ENCODE measurements at places on chromosomes 2 and 18.

DNA sequence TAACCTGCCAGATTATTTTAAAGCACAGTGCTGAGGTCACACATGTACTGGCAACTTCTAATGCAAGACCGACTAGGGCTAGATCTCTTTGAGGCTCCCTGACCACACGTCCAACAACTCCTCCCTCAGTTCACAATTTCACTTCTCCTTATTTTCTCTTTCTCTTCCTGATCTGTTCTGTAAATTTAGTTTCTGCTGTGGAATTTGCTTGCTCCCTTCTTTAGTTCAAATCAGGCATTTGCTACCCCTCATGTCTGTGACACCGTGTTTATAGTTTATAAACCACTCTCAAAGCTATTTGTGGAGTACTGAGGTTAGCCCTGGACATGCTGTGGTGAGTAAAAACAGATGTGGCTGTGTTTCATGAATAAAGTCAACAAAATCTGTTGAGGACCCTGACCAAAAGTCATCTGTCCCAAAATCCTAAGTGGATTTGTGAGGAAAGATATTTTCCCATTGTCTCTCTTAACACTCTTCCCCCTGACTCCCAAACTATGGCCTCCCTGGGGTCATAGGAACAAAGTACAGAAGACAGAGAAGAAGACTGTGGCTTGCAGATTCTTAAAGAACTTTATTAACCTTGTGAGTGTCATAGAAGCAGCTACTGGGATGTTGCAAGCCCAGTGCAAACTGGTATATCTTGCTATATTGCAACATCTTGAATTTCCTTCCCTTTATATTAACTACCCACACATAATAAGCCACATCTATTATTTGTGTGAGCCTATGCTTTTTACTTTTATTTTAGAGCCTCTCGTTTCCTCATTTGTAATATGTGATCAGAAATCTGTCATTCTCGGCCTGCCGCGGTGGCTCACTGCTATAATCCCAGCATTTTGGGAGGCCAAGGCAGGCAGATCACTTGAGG, 3.5 kb upstream of the NAGK start:
- DNase-seq = no peak

- no peak for DNase-seq
These were observed 36.1 kb upstream of the GPD2 start for GRCh38 chr2:156399950-156400705.

DNA sequence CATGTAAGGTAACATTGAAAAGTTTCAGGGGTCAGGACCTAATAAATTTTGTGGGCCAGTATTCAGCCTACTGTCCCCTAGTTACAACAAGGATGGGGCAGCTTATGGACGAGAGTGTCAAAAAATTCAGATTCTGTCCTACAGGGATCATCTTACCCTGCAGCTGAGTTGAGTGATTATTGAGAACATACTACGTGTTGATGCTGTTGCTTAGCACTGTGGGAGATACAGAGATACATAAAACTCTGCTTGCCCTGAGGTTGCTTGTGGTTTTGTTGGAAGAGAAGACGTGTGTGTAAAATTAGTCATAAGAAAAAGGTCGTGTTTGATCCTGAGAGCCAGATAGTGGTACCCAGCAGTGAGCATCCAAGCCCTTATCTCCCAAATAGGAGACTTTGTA, 253.2 kb downstream of the NEDD4L start:
- DNase-seq = no peak

DNA sequence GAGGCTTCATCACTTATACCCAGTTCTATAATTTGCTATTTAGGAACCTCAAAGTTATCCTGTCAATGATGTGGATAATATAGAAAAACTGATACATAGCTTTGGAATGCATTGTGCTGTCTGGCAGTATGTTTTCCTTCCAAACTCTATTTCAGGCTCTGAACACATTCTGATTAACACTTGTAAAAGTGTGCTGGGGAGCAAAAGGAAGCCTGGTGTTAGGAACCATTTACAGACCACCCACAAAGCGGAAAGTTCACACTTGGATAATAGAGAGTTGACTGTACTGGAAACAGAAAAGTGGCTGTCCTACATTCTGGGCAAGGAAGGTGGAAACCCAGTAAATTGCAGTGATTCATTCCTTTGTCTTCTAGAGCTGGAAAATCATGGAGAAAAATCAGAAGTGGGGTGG, 114.5 kb upstream of the ZFP36L2 start:
- DNase-seq = no peak

DNA sequence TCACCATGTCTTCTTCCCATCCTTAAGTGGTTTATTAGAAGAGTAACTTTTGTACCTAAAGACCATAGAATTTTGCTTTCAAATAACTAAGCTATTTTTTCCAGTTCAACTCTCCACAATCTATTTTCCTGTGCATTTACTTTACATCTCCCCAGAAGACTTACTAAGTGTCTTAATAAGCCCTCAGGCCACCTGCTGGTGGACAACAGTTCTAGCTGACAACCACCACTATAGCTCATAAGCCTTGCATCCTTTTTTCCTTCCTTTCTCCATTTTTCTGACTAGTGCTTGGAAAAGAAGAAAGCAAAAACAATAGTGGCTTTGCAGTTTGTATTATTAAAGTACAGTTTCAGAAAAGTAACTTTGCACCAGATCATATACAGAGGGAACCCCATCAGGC, 149.5 kb upstream of the TMEM200C start:
- no peak for DNase-seq

- DNase-seq = no peak
These were observed 97.9 kb upstream of the SOX11 start for GRCh38 chr2:5594249-5594695.

GRCh38 chr18:67211646-67212045, 304.9 kb downstream of the DSEL start:
- DNase-seq = no peak

- no peak for DNase-seq
These were observed 282.4 kb upstream of the NETO1 start for GRCh38 chr18:73150199-73150598.
